Cortex of kidney (tissue), 1 donor: ENCODE measurements at places on chromosomes 4 and X.

DNA sequence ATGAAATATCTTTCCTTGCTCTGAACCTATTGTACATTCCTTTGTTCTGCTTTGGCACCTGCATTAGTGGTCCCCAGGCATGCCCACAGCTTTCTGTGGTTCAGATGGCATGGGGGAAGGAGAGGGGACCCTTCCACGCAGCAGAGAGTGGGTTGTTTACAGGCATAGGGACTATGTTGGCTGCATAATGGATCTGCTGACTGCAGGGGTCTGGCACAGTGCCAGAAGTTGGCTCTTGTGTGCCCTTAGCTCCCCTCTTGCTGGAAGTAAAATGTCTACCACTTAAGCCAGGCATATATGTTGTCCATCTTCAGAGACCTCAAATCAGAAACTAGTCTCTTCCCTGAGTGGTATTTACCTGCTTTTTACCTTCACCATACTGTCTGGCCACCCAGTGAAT, 651.9 kb upstream of the PCDH7 start:
- no peak for DNase-seq

DNA sequence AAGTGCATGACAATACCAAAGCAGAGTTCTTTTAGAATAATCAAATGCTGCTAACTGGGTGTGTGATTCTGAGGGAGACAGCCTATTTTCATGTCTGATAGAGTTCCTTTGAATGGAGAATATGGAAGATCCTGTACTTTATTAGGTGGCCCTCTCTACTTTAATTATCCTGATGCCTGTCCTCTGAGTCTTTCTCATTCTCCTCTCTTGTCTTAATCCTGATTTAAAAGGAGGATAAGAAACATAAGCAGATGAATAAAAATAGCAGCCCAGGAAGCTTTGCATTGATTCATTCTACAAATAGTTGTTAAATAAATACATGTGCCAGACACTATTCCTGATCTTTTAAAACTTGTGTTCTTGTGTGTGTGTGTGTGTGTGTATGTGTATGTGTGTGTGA, 387.3 kb downstream of the SPRY1 start:
- no peak for DNase-seq

GRCh38 chr4:99207911-99208718, 10.9 kb downstream of the ADH6 start:
- DNase-seq, result no peak

DNA sequence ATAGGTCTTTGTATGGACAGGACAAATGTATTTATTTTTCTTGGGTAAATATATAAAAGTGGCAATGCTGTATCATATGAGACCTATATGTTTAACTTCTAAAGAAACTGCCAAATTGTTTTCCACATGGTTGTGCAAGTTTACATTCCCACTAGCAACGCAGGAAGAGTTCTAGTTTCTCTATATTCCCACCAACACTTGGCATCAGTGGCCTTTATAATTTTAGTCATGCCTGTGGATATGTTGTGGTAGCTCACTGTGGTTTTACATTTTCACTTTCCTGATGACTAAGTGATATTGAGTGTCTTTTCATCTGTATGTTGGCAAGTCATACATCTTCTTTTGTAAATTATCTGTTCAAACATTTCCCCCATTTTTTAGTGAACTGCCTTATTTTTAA, 126.0 kb downstream of the EMCN start:
- DNase-seq, result no peak

DNA sequence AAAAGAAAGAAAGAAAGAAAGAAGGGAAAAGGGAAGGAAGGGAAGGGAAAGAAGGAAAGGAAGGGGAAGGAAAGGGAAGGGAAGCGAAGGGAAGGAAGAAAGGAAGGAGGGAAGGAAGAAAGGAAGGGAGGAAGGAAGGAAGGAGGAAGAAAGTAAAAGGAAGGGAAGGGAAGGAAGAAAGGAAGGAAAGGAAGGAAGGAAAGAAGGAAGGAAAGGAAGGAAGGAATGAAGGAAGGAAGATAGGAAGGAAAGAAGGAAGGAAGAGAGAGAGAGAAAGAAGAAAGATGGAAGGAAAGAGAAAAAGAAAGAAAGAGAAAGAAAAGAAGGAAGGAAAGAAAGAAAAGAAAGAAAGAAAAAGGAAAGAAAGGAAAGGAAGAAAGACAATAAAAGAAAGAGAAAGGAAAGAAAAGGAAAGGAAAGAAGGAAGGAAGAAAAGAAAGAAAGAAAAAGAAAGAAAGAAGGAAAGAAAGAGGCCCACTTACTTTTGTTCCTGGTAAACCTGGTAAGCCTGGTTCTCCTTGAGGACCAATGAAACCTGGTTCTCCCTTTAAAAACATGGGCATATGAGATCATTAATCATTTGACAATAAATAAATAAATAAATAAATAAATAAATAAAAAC, 105.9 kb upstream of the ETNPPL start:
- DNase-seq, result no peak

GRCh38 chrX:11870789-11871188, 112.8 kb downstream of the MSL3 start:
- no peak for DNase-seq

DNA sequence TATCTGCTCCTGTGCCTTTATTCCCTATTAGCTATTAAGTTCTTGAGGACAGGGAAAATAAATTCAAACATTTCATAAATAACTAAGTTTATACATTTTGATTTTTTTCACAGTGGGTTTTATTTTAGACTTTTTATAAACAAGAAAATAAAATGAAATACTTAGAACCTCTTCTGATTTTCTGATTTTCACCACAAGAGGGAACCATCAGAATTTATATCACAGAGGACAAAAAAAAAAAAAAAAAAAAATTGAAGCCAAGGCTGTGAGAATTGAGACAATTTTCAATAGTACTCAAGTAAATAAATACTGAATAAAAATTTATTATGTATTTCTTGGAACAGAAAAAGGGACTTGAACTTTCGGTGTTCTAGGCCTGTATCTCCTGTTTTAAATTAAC, 288.1 kb downstream of the SH3BGRL start:
- DNase-seq, result no peak

GRCh38 chrX:40189637-40190036, 91.9 kb upstream of the BCOR start:
- DNase-seq, result no peak

GRCh38 chrX:115709039-115709438, 148.1 kb downstream of the PLS3 start:
- DNase-seq, result no peak

DNA sequence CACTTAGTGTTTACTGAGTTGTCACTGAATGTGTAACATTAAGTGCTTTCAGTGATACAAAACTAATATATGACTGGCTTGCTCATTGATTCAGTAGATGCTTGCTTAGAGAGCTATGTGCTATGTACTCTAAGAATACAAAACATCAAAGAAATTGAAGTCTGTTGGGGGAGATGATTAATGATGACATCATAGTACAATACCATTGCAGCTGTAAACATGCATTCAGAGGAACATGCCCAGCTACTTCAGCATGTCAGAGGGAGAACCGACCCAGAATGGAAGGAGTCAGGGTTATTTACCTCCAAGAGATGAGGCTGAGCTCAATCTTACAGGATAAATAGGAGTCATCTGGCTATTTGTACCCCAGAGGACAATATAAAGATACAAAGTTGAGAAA, 290.8 kb downstream of the TENM3 start:
- DNase-seq, result no peak

- DNase-seq, result no peak
Measured at GRCh38 chr4:108240366-108240765, 71.6 kb upstream of the LEF1 start.

GRCh38 chrX:28979877-28980276, 392.6 kb downstream of the IL1RAPL1 start:
- DNase-seq, result no peak

- DNase-seq, result no peak
Measured at GRCh38 chr4:78753091-78753490, 23.1 kb upstream of the BMP2K start.

- no peak for DNase-seq
Measured at GRCh38 chrX:113947548-113947947, 636.3 kb upstream of the HTR2C start.

DNA sequence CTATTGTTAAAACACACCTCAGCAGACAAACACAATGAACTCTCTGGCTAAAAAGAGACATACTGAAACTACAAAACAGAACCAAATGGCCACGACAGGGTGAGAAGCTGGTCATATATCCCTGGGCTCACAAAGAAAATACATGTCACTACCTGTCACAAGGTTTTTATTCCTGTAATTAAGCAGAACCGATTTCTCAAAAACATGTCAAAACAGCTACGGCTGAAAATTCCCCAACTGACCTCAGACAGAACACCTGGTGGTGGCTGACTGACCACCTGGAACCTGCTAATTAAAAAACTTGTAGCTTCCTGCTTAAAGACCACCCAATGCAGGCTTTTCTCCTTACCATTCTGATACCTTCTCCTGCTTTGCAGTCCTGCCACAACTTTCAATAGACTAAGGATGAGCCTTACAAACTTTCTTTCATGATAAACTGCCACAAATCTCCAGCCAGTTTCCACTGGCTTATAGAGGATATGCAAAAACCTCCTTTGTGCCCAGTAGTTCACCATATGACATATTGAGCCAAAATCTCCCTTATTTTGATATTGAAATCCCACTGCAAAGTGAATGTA, 571.9 kb downstream of the SPOCK3 start:
- DNase-seq, result no peak

DNA sequence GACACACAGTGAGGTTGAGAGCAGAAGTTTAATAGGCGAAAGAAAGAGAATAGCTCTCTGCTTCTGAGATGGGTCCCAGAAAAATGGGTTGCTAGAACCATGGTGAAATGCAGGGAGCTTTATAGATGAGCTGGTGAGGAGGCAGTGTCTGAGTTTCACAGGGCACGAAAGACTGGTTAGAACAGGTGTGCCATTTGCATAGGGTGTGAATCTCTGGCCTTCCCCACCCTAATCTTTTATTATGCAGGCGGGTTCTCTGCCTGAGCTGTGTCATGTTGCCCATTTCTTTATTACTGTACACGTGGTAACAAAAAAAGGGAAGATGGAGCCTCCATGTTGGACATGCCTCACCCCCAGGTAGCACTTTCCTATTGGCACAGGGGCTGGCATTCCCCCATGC, 39.1 kb downstream of the FUNDC1 start:
- DNase-seq, result no peak

DNA sequence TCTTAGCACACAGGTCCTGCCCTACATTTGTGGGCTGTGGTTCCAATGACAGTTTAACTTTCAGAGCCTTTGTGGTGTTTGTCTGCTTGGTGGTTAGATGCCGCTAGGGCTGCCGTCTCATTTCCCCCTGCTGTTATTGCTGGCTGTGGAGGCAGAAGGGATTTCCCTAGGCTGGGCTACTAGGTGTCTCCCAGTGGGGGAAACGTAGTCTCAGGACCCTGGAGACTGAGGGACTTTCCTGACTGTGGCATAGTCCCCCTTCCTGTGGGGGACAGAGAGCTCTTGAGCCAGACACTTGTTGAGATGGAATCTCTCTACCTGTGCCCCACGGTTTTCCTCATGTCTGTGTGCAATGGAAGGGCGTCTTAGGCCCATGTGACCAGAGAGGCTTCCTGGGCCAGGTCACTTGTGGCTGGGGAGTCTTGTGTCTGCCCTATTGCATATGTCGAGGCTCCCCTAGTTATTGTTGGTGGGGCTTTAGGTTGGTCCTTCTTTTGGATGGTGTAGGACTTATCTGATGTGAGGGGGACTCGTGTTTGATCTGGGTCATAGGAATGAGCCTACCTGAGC, 68.2 kb downstream of the ARHGAP10 start:
- DNase-seq, result no peak

DNA sequence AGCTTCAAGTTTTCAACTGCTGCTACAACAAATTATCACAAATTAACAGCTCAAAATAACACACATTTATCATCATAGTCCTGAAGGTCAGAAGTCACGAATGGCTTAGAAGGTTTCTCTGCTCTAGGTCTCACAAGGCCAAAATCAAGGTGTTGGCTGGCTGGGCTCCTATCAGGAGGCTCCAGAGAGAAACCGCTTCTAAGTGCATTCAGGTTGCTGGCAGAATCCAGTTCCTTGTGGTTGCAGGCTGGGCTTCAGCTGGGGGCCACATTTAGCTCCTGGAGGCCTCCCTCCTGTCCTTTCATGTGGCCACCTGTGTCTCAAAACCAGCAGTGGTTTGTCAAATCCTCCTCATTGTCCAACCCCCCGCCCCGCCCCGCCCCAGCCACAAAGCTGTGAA, 15.4 kb downstream of the MRFAP1 start:
- no peak for DNase-seq

GRCh38 chr4:11259837-11260236, 168.9 kb downstream of the HS3ST1 start:
- no peak for DNase-seq

DNA sequence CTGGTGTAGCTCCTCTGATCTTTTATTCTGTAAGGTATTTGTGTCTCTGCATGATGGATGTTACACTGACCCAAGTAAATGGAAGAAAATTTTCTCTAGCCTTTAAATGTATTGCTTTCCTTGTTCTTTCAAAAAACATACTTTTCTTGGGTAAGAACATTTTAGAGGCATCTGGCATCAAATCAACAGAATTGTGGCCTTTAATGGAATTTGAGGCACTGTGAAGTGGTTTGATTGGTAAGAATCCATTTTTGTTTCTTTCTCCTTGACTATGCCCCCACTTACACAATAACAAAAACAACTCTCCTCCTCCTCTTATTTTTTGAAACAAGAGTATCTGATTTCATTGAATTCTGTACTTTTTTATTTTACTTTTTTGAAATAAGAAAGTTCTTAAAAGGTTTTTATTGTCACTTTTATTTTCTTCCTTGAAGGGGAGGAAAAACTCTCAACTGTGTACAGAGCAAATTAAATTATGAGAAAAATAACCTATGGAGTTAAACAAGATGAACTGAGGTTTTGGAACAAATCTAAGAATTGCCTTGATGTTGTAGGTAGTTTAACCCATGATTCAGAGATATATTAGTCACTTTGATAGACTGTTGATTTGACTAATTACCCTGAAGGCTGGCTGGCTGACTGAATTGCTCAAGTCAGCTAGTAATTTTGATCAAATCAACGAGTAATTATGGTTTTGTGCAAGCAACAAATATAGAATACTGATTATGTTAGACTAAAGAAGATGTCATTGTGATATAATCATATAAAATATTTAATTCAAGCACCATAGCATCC, 146.4 kb downstream of the FHIP1A start:
- DNase-seq, result no peak

DNA sequence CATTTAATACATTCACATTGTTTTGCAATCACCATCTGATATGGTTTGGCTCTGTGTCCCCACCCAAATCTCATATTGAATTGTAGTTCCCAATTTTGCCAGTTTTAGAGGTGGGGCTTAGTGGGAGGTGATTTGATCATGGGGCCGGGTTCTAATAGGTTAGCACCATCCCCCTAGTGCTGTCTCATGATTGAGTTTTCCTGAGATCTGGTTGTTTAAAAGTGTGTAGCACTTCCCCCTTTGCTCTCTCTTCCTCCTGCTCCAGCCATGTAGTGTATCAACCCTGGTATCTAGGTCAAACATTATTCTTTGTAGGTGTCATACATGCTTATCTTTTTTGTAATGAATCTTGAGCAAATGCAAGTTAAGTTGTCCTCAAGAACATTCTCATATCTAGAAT, 83.3 kb upstream of the KIT start:
- no peak for DNase-seq

GRCh38 chrX:15269618-15270521, at the start of gene ASB9:
TSS of gene ASB9 (minus strand) at chrX:15270083. CDS start at chrX:15269874, 209 bp downstream.
- no peak for DNase-seq
